RKO (cell line): ENCODE measurements at places on chromosomes 7 and 10.

- DNase-seq: no peak
These were observed 761.8 kb upstream of the PHF14 start for GRCh38 chr7:10211861-10212260.

GRCh38 chr7:150715738-150716137 lies 675 bp upstream of the GIMAP1 start:
- no peak for DNase-seq

DNA sequence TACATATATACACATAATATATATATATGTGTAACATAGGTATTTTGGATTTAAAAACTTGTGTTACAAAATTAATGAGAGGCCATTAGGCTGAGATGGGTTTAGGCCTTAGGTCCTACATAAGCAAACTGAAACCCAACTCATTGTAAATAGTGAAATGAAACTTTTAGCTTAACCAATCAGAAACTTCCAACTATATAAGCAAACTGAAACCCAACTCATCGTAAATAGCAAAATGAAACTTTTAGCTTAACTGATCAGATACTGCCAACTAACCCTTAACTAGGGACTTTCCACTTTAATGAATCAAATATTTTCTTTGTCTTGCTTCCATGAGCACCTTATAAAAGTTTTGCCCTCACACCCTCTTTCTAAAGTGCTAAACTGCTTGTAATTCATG lies 17.3 kb upstream of the SAMD9L start:
- DNase-seq: no peak

DNA sequence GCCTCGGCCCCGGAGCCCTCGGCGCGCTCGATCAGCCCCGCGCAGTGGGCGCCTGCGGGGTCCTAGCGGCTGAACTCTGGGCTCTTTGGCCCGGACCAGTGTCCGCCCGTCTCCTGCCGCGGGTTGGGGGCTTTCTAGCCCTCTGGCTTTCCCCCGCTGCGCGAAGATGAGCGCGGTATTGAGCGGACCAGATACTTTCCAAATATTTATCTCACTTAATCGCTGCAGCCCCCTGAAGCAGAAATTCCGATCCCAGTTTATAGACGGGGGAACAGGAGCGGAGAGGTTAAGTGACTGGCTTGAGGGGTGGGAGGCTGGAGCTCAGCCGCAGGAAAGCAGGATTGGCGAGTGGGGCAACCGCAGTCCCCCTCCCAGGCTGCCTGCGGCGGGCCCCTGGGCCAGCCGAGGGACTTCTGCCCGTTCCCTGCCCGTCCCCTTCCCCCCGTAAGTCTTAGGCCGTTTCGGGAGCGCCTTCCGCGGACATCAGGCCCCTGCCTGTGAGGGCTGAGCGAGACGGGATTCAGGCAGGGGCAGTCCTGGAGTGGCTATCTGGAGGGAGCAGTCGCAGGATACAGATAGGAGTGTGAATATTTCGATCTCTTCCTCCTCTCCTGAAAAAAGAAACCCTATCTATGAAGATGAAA lies 565 bp downstream of the STRIP2 start:
- DNase-seq: peak; percentile 43

GRCh38 chr7:16171928-16172327 lies 249.4 kb downstream of the CRPPA start:
- DNase-seq: no peak

DNA sequence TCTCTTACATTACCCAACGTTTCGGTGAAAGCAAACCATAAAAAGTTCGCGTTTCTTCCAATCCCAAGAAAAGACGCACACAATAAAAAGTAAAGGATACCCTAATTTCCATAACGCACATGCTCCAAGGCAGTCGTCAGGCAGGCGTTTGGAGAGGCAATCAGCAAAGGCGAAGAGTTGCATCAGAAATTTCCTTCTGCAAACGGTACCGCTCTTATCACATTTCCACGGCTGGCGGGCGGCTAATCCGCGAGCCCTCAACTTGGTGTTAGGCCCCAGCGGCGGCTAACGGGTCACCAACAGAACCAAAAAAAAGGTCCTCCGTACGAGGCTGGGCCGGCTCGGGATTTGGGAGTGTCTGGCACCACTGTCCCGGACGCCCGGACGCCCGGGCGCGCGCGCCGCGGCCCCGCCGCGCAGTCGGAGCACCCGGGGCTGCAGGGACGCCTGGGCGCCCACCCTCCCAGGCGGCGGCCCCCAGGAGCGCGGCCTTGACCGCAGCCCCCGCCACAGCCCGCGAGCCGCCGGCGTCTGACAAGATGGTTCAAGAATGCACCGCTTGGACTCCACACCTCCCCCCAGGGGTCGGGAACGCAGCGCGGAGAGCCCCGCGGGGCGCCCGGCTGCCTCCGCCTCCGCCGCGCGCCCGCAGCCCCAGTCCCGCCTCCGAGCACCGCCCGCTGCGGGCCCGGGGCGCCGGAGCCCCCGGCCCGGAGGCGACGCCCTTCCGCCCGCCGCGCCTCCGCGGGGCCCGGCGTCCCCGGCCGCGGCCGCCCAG lies 9.8 kb upstream of the GRB10 start:
- peak; percentile 66 for DNase-seq

DNA sequence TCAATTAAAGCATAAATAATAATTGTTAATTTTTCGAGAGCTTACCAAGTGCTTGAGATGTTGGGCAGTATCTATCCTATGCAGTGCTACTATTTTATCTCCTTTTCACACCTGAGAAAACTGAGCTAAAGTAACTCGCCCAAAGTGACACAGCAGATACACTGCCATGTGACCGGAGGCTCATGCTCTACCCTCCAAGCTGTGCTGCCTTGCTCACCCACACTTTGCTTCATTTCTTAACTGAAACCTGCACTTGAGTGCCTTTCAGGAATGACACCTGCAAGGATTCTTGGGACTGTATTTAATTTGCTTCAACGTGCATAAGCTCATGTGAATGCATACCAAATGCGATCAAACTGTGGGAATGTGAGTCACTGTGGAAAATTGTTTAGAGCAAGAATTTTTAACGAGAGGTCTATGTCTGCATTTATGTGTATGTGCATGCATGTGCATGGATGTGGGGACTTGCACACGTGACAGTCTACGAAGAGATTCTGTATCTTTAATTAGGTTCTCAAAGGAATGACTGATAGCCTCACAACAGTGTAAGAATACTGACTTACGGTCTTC lies 119.2 kb downstream of the ADCYAP1R1 start:
- no peak for DNase-seq

GRCh38 chr10:20682782-20683181 lies 214.3 kb downstream of the NEBL start:
- no peak for DNase-seq

DNA sequence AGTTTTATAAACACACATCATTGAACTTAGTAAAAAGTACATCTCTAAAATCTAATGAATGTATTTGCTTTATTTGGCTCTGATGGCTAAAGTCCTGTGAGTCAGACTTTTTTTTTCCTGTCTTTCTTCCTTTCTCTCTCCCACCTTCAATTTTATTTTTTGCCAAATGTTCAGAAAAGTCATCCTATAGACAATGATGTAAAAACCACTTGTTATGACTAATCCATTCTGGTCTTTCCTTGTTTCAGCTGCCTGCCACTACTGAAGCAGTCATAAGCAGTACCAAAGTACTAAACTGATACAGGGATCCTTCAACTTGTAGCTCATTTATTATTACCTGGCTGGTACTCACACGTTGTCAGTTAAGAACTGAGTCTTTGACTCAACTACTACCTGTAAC lies 23.9 kb downstream of the HECTD2 start:
- DNase-seq: peak; percentile 30

DNA sequence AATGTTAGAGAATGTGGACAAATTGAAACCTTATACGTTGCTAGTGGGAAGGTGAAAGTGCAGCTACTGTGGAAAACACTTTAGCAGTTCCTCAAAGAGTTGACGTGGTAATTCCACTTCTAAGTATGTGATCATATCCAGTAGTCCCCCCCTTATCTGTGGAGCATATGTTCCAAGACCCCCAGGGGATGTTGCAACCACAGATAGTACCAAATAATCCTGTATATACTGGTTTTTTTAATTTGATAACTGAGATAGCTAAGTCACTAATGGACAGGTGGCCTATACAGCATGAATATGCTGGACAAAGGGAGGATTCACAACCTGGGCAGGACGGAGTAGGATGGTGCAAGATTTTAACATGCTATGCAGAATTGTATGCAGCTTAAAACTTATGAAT lies 36.8 kb downstream of the PCGF5 start:
- no peak for DNase-seq

DNA sequence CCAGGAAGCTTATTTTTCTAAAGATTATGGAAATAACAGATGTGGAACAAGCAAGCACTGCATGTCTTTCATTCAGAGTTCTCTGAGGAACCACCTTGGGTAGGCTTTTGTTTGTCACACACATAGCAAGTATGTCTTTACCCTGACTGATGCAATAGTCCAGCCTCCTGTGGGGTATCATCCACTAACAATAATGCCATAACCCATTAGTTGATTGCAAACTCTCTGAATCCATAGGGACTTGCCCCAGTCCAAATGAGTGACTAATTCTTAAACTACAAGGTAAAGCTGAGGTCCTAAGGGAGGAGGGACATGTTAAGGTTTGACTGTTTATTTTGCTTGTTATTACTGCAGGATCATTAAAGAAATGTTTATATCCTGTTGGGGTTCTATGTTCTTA lies 151.4 kb upstream of the PRPS1L1 start:
- DNase-seq: no peak

- no peak for DNase-seq
These were observed 92.7 kb downstream of the CCDC3 start for GRCh38 chr10:12908773-12909172.

DNA sequence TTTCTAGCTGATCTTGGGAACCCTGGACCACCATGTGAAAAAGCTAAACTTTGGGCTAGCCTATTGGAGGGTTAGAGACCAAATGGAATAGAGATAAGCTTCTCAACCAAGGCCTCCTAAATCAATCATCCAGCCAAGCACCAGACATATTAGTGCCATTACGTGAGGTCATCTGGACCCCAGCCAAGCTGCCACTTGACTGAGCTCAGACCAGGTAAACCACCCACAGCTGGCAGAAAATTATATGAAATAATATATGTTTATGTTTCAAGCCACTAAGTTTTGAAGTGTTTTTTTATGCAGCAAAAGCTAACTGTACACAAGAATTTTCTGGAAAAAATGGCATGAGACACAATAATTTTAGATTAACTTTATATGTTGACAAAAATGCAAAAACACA lies 82.6 kb upstream of the PCGF5 start:
- no peak for DNase-seq

- DNase-seq: no peak
These were observed 95.2 kb downstream of the PFKFB3 start for GRCh38 chr10:6297951-6298381.

DNA sequence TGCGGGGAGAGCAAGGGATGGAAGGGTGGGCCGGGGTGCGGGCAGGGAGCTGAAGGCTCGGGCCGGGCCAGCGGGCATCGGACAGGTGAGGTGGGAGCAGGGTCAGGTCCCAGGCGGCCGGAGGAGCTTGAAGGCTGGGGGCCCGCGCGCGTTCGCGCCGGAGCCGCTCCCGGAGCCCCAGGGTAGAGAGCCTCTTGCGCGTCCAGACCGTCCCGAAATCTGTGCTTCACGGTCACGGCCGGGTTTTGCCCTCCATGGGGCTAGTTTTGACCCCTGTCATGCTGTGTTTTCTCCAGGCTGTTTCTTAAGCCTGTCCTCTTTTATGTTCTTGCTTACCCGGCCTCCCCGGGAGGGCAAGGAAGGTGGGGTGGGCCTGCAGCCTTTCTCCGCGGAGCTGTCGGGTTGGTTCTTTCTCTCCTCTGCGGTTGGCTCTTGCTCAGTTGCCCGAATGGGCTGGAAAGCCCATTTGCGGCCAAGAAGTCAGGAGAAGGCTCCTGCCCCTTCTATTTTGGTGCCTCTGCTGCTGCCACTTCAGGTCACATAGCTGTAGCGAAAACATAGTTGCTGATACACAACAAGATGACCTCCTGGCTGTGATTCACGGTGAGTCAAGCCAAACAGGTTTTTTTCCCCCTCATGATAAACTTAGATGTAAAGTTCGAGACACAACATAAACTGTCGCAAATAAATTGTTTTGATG lies 650 bp downstream of the UBE2D1 start:
- peak; percentile 91 for DNase-seq

GRCh38 chr7:141410353-141411000 lies 140.7 kb upstream of the AGK start:
- DNase-seq: no peak

DNA sequence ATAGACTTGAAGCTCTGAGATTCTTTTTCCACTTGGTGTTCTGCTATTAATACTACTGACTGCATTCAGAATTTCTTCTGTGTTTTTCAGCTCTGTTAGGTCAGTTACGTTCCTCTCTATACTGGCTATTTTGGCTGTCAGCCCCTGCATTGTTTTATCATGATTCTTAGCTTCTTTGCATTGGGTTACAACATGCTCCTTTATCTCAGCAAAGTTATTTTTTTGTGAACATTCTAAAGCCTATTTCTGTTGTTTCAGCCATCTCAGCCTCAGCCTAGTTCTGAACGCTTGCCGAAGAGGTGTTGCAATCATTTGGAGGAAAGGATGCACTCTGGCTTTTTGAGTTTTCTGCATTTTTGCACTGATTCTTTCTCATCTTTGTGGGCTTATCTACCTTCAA lies 201.5 kb upstream of the GNAI1 start:
- DNase-seq: no peak

DNA sequence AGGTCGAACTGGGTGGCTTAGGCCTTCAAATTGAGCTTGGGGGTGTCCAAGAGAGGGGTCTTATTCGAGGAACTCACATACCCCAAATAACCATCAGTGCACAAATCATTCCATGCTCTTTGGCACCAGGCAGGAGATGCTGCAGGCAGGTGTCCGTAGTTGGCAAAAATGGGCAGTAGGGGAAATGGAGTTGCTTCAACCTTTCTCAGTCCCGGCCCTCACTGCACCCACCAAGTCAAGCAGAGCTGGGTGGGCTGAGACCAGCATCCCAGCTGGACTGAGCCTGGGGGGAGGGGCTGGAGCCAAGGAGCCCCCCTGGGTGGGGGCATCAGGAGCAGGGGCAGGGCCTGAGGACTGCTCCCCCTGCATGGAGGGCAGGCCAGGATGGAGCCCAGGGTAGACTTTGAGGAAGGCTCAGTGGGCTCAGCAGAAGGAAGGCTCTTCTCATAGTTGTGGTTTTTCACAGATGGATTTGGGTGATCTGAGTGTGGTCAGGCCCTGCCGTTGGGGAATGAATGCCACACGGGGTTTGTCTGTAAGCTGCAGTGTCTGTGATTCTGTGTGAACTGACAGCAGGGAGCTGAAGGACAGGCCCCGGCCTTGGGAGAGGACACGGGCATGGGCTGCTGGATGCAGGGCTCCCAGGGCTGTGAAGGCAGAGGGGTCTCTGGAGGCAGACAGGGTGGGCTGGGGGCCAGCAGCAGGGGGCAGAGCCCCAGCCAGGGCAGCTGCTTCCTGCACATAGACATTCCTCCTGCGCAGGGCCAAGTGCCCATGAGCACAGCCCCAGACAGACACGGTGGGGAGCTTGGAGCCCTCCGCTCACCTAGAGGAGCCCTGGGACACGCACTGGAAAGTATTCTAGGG lies 144.5 kb downstream of the ADCY1 start:
- no peak for DNase-seq

DNA sequence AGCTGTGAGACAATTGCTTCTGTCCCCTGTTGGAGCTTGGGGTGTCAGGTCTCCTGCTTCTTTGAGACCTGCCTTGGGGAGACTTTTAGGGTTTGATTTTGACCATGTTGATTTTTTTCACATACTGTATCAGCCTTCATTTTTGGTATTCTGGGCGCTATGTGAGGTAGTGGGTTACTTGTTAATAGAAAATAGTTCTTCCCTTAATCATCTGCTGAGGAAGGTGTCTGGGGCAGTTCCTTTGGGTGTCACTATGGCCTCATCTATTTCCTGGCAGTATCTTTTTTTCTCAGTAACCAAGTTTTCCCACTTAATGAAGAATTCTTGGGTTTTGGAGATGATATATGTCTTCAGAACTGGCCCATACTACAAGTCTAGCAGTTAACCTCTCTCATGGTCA lies 4.6 kb upstream of the NOLC1 start:
- DNase-seq: no peak

- peak; percentile 52 for DNase-seq
These were observed 129.8 kb downstream of the BUB3 start for GRCh38 chr10:123284022-123284421.
